GM04504 (cell line): ENCODE measurements at places on chromosomes 2 and 18.

DNA sequence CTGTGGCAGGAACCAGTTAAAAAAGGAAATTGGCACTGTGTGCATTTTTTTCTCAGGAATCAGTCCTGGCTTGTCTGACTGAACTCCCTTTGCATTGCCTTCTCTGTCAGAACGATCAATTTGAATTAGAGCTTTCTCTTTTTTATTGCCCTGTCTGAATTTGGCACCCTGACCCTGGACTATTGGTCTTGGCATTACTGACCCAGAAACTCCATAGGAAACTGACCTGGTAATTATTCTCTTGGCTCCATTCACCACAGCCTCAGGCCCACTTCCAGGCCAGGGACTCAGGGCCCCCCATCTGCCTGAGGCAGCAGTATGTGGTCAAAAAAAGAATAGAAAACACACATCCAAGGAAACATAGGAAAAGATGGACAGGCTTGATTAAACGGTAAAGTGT lies 32.0 kb upstream of the CCDC88A start:
- no peak for DNase-seq

DNA sequence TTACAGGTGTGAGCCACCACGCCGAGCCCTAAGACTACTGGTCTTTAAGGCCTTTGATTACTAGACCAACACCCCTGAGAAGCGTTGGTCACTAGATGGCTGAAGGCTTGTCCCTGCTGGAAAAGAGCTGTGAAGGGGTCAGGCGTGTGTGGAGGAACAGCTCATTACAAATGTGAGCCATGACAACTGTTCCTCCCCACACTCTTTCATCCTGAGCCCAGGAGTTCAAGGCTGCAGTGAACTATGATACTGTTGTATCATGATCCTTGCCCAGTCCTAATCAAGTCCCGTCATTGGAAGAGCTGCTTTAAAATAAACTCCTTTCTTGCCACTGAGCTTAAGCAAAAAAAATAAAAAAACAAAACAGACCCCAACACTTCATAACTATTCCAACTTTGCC lies 19.5 kb upstream of the MCFD2 start:
- no peak for DNase-seq

- DNase-seq, result no peak
Measured at GRCh38 chr18:52163478-52163877, 176.5 kb upstream of the DCC start.

DNA sequence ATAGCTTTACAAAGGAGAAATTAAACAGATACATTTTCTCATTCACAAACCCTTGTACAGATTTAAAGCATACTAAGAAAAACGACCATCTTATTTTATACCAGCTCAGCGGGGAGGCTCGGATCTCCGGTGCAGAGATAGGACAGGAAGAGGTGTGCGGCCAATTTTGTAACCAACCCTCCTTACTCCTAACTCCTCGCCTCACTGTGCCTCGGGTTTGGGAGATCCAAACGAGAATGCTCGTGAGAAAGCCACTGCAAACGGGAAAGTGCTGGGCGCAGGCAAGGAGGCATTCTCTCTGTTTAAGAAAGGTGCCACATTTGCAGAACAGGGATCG lies 1.2 kb downstream of the KDSR start:
- no peak for DNase-seq

DNA sequence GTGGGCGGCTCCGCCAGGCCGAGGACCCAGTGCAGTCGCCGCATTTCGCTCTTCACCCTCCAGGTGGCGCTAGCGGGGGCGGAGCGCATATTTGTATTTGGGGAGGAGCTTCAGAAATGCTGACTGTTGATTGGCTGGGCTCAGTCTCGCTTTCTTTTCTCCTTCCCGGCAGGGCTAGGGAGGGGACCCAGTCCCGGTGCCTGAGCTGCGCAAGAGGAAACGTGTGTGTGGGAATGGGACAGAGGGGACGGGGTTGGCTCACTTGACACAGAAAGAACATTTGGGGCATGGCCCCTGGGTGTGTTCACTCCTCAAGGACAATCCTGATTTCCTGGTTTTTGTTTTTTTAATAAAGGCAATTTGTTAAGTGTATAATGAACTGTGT lies 20.3 kb upstream of the DNMT3A start:
- DNase-seq, result peak; percentile 74

- no peak for DNase-seq
Measured at GRCh38 chr2:236608710-236609109, 39.1 kb downstream of the ACKR3 start.

GRCh38 chr2:190184460-190184859 lies 121.9 kb upstream of the MSTN start:
- DNase-seq, result no peak

DNA sequence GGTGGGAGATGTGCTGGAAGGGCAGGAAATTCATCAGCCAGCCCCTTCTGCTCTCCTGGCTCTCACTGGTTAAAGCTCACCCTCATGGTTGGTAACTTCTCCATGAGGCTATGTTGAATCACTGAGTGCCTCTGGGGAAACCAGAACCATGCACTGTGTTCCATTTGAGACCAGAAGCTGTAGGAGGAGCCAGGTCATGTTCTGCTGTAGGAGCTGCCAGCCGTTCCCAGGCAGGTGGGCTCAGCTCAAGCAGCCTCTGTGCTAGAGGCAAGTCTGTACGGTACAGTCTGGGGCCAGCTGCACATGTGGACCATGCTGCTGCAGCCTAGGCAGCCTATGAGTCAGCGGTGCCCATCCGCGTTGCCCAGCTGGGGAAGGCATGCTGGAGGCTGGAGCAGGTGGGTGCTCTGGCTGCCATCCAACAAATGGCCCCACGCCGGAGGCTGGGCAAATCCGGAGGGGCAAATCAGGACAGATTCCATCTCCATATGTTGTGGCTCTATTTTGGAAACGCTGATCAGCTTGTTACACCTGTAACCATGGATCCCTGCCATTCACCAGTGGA lies 22.0 kb upstream of the KCNF1 start:
- no peak for DNase-seq

- no peak for DNase-seq
Measured at GRCh38 chr2:225948903-225949302, 549.4 kb downstream of the NYAP2 start.

DNA sequence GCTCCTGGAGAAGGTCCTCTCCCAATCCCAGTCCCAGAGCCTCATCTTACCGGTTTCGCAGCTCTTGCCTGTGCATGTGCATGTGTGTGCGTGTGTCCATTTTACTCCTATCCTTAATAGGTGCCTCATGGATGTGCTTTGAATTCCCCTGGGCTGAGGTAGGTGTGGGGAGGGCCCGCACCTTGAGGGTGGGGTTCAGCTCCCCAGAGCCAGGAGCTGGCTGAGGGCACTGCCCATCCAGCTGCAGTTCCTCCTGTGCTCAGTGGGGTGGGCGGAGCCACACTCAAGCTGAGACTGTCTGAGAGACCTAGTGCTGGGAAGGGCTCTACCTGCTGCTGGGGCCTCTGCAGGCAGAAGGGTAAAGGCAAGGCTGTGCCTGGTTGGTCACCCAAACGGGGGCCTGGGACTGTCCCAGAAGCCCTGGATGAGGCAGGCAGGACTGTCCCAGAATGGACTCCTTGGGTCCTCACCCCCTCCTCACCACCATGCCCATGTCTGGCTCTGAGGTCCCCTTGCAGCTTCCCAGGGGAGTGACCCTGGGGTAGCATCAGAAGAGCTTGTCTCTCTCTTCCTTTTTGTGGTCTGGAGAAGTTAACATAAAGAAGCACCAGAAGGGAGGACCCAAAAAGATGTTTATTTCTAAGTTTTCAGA lies 8.9 kb downstream of the GDF7 start:
- no peak for DNase-seq

GRCh38 chr2:32442020-32442467 lies 85.2 kb downstream of the BIRC6 start:
- DNase-seq, result no peak

DNA sequence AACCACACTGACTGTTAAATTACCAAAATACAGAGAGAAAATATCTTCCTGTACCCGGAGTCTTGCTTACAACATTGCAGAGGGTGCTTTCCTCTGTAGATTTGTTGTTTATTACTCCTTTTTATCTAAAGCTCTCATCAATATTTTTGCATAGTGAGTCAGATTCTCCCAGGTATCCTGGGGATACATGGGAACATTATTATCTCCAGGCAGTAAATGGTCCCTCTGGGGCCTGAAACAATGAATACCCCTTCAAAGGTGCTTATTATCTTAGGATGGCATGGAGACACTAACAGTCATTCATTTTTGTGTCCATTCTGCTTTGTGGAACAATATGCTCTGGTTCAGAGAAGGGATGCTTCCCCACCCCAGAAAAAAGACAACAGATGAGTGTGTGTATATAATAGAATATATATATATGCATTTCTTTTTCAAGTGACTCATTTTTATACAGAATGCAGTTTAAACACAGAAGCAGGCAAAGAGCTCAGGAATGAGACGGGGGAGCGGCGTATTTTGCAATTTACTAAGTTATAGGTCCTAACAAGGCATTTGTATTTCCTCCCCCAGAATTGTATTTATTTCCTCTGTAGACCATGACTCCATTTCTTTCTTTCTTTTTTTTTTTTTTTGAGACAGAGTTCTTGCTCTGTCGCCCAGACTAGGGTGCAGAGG lies 424.8 kb upstream of the ZEB2 start:
- no peak for DNase-seq

GRCh38 chr2:70471129-70471528 lies 82.5 kb downstream of the TGFA start:
- DNase-seq, result no peak

- DNase-seq, result no peak
Measured at GRCh38 chr2:203492965-203493364, 42.1 kb downstream of the RAPH1 start.

DNA sequence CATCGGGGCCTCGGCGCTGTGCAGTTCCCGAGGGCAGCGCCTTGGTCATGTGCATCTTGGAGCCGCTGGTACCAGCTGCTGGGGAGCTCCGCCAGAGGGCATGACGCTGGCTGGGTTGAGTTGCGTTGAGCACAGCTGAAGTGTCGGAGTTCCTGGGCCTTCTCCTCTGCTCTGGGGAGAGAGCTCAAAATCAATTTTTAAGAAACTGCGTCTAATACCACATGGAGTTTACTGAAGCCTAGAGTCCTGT lies 48.7 kb downstream of the GREB1 start:
- no peak for DNase-seq

- no peak for DNase-seq
Measured at GRCh38 chr2:46382331-46383112, 85.3 kb downstream of the EPAS1 start.

- no peak for DNase-seq
Measured at GRCh38 chr2:111239581-111240249, 119.0 kb downstream of the BCL2L11 start.

GRCh38 chr2:68607837-68608236 lies 35.5 kb upstream of the PROKR1 start:
- no peak for DNase-seq

DNA sequence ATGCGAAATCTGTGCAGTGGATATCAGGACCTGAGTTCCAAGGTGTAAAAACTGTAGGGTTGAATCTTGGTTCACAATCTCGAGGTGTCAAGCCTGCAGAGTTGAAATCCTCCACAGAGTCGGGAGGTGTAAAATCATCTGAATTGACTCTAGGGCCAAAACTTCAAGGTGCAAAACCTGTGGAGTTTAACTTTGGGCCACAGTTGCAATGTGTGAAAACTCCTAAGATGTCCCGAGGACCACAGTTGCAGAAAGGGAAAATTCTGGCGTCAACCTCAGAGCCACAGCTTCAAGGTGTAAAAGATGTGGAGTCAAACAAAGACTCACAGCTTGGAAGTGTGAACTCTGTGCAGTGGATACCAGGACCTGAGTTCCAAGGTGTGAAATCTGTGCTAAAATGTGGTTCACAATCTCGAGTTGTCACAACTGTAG lies 9.8 kb upstream of the ZNF512 start:
- no peak for DNase-seq

GRCh38 chr2:188181067-188181838 lies 110.4 kb upstream of the GULP1 start:
- no peak for DNase-seq

DNA sequence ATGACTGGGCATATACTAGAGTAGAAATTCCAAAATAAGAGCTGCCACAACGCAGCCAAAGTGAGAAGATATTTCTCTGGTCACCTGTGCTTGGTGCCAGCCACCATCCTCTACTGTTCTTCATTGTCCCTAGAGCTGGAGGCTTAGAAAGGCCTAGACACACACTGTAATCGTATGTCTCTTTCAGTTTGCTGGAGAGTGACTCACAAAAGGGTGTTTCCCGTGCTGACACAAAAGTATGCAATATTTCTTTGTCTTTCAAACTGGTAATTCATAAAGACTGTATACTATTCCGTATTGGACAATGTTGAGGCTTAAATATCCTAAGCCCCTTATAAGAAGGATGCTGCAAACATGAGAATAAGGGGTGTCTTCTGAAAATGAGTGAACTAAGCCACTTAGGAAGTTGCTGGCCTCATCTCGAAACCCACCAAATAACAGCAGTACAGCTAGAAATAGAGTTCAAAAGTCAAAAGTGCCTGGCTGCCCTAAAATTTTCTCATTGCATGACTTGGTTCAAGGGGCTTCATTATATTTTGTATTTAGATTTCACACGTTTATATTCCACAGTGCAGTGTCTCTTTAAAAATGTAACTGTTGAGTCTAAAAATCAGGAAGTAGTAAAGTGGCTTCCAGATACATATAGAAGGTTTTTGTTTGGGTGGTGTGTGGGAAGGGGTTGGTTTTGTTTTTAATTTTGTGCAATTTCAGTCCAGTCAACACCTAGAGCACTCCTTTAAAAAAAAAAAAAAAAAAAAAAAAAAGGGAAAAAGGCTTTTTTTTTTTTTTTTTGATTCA lies 601.1 kb downstream of the ARHGAP15 start:
- DNase-seq, result no peak

- DNase-seq, result no peak
Measured at GRCh38 chr2:182680837-182681236, 35.2 kb upstream of the DNAJC10 start.

- DNase-seq, result no peak
Measured at GRCh38 chr2:88036606-88037005, 19.0 kb downstream of the KRCC1 start.

DNA sequence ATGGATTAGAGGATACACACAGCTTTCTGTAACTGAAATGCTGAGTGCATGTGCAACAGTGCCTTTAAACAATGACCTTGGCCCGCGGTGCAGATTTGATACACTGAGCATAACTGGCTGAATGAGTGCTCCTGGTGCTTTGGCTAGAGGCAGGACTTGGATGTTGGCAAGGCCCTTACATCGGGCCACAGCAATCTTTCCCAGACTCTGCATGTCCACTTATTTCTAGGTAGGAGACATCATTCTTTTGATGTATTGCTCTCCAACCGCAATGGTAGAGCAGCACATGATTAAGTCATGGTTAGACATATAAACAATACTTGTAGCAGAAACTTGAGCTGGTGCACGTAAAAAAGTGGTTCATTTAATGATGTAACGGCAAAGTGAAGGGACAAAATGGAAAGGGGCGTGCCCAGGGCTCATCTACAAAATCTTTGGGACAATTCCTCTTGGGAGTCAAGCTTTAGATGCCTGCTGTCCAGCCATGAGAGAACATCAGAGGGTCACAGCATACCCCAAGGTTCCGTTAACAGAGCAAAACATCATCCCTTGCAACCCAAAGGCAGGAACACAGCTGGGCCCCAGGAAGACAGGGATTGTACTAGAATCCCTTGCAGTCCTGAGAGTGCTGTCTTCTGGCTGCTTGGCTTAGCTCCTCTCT lies 43.4 kb downstream of the RAB31 start:
- no peak for DNase-seq

GRCh38 chr18:46071653-46072375 lies at the start of gene PSTPIP2:
PSTPIP2 (minus strand) TSS chr18:46072260; CDS start chr18:46072188, 72 bp downstream.
- no peak for DNase-seq
